ENCODE measurements at places on chromosomes 4 and X. TPM values are rescaled to one million over a fixed set of nuclear protein-coding genes. Genes with fewer than 3 reads are reported as not detected.

- H3K27ac ChIP-seq = no peak overlapping the region
- no peak for DNase-seq
- peaks cover 5% of the 10 kb centered on the region for H3K27me3 ChIP-seq
- no peaks in the 10 kb centered on the region for H3K36me3 ChIP-seq
- no peak overlapping the region for H3K4me3 ChIP-seq
- peaks cover 6% of the 10 kb centered on the region for H3K4me1 ChIP-seq
Observed at GRCh38 chrX:130523460-130524394, 121.9 kb downstream of the RBMX2 start.

Gene SASH3
- total RNA-seq = 69.0 TPM

GRCh38 chrX:41334363-41335197 lies 618 bp downstream of the DDX3X start:
- H3K27ac ChIP-seq = peak overlapping the region; percentile 98
- DNase-seq = peak; percentile 86
- H3K4me3 ChIP-seq = peak overlapping the region; percentile 100
- H3K4me1 ChIP-seq = peaks cover 23% of the 10 kb centered on the region

- H3K27me3 ChIP-seq = no peaks in the 10 kb centered on the region
- no peaks in the 10 kb centered on the region for H3K36me3 ChIP-seq
- no peak overlapping the region for H3K27ac ChIP-seq
- no peaks in the 10 kb centered on the region for H3K4me1 ChIP-seq
- H3K4me3 ChIP-seq = no peak overlapping the region
- DNase-seq = no peak
Observed at GRCh38 chrX:132671229-132671641, 182.4 kb upstream of the MBNL3 start.

DNA sequence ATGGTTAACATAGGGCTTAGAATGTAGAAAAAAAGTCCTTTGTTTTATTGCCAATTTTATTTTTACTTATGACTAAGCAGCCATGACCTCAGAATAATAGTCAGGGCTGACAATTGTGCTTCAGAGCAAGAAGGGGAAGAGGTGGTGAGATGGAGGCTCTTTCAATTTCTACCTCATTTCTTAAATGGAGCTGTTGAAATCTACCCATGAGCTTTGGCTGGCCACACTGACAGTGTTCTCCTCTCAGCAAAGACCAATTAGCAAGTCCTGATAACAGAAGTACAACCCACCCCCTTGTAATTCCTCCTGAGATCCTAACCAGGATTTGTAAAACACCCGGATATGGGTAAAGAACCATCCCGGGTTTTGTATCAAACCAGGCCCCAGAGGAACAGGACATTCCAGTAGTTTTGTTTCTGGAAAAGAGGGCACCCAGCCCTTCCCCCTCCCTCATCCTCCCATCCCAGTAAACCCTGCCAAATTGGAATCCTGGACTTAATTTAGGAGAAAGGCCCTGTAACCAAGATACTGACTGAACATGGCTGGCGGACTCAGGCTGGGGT lies at the start of gene HEPH:
Gene HEPH, plus strand, starts transcription at position 399 of the 563 bp plus-strand sequence. CDS start 6,324 bp downstream, outside the sequence.
- no peak for DNase-seq
- no peak within 1 kb of the TSS for H3K4me3 ChIP-seq
- no peaks in the 10 kb centered on the region for H3K36me3 ChIP-seq
- H3K27me3 ChIP-seq = no peaks in the 10 kb centered on the region

Gene JCHAIN
- total RNA-seq = 2.7 TPM

DNA sequence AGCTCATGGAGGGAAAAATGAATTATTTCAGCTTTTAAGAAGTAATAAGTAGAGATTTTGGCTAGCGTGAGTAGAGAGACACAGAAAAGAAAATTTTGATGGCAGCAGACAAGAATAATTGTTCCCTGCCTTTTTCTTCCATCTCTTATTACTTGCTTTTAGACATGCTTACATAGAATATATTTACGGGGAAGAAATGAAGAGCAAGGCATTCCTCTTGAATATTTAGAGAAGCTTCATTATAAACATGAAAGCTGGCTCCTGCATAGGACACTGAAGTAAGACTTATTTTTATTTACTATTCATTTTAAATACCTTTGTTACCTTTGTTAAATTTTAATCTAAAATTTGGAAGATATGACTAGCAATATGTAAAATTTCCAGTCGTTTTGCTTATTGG lies 32.2 kb downstream of the DCK start:
- H3K27ac ChIP-seq = no peak overlapping the region
- peaks cover 66% of the 10 kb centered on the region for H3K36me3 ChIP-seq
- DNase-seq = no peak
- no peaks in the 10 kb centered on the region for H3K4me1 ChIP-seq
- H3K4me3 ChIP-seq = no peak overlapping the region

DNA sequence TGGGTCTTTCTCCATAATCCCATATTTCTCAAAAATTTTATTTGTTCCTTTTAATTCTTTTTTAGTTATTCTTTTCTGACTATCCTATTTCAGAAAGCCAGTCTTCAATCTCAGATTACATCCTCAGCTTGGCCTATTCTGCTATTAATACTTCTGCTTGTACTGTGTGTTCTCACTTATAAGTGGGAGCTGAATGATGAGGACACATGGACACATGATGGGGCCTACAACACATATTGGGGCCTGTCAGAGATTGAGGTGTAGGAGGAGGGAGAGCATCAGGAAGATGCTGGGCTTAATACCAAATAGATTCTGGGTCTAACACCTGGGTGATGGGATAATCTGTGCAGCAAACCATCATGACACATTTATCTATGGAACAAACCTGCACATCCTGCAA lies 82.3 kb downstream of the MAGEE1 start:
- H3K27me3 ChIP-seq = no peaks in the 10 kb centered on the region
- H3K4me3 ChIP-seq = no peak overlapping the region
- H3K4me1 ChIP-seq = no peaks in the 10 kb centered on the region
- no peak overlapping the region for H3K27ac ChIP-seq

DNA sequence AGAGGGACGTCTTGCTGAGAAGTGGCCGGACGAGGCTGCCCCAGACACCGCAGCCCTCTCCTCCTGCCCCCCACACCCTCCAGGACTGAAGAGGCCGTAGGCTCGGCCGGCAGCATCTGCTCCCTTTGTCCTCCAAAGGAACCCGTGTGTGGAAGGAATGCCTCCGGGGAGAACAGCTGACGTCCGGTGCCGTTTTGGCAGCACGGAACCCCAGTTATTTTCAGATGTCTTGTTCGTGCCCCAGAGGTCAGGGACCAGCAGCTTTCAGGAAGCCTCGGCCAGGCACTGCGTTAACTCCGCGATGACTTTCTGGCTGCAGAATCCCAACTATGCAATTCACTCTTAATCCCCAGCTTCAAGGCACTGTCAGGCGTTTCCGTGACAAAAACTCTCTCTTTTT lies 10.9 kb upstream of the PPP2R3B start:
- H3K4me1 ChIP-seq = no peaks in the 10 kb centered on the region
- H3K27ac ChIP-seq = no peak overlapping the region
- DNase-seq = no peak
- H3K27me3 ChIP-seq = no peaks in the 10 kb centered on the region

- H3K4me1 ChIP-seq = no peaks in the 10 kb centered on the region
- no peak for DNase-seq
- no peaks in the 10 kb centered on the region for H3K36me3 ChIP-seq
- no peak overlapping the region for H3K27ac ChIP-seq
- no peaks in the 10 kb centered on the region for H3K27me3 ChIP-seq
Observed at GRCh38 chrX:17842769-17843525, 18.2 kb downstream of the RAI2 start.

Gene USP26
- total RNA-seq = not detected

GRCh38 chr4:52843958-52844357 lies 18.2 kb upstream of the RASL11B start:
- H3K27ac ChIP-seq = no peak overlapping the region
- no peaks in the 10 kb centered on the region for H3K4me1 ChIP-seq
- H3K27me3 ChIP-seq = no peaks in the 10 kb centered on the region
- H3K4me3 ChIP-seq = no peak overlapping the region

GRCh38 chr4:34183926-34184325 lies 2060.4 kb downstream of the ARAP2 start:
- H3K27ac ChIP-seq = no peak overlapping the region
- H3K4me3 ChIP-seq = no peak overlapping the region
- H3K4me1 ChIP-seq = no peaks in the 10 kb centered on the region
- no peaks in the 10 kb centered on the region for H3K27me3 ChIP-seq

- no peak for DNase-seq
- no peak overlapping the region for H3K4me3 ChIP-seq
- H3K27ac ChIP-seq = no peak overlapping the region
- no peaks in the 10 kb centered on the region for H3K36me3 ChIP-seq
- H3K27me3 ChIP-seq = no peaks in the 10 kb centered on the region
- H3K4me1 ChIP-seq = no peaks in the 10 kb centered on the region
Observed at GRCh38 chrX:46165411-46165810, 379.8 kb downstream of the ZNF674 start.

- no peak overlapping the region for H3K27ac ChIP-seq
- H3K27me3 ChIP-seq = no peaks in the 10 kb centered on the region
- no peaks in the 10 kb centered on the region for H3K4me1 ChIP-seq
- H3K36me3 ChIP-seq = no peaks in the 10 kb centered on the region
Observed at GRCh38 chr4:187480146-187481145, 515.1 kb upstream of the ZFP42 start.

DNA sequence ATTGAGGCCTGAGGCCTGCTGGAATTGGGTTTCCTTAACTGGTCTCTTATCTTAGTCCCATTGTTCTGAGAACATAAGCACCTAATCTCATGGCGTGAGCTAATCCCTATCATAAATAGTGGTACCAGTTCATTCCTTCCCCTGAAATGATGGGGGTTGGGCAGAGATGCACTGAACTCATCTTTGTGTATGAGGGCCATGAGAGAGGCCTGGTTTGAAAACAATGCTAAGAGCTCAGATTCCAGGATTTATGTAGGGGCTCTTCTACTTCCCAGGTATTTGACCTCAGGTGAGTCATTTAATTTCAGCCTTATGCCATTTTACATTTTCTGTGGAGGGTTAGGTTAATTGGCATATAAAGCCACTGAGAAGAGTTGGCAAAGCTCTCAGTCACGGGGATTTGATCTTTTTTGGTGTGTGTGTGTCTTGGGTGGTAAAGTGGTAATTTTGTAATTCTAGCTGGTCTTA lies 4.4 kb downstream of the RBM3 start:
- H3K27ac ChIP-seq = no peak overlapping the region
- H3K36me3 ChIP-seq = peaks cover 46% of the 10 kb centered on the region
- no peak overlapping the region for H3K4me3 ChIP-seq
- no peaks in the 10 kb centered on the region for H3K27me3 ChIP-seq

Gene HTRA3
- total RNA-seq = not detected

- DNase-seq = no peak
- H3K4me1 ChIP-seq = no peaks in the 10 kb centered on the region
- no peaks in the 10 kb centered on the region for H3K36me3 ChIP-seq
Observed at GRCh38 chrX:45524805-45525204, 324.1 kb upstream of the DIPK2B start.

DNA sequence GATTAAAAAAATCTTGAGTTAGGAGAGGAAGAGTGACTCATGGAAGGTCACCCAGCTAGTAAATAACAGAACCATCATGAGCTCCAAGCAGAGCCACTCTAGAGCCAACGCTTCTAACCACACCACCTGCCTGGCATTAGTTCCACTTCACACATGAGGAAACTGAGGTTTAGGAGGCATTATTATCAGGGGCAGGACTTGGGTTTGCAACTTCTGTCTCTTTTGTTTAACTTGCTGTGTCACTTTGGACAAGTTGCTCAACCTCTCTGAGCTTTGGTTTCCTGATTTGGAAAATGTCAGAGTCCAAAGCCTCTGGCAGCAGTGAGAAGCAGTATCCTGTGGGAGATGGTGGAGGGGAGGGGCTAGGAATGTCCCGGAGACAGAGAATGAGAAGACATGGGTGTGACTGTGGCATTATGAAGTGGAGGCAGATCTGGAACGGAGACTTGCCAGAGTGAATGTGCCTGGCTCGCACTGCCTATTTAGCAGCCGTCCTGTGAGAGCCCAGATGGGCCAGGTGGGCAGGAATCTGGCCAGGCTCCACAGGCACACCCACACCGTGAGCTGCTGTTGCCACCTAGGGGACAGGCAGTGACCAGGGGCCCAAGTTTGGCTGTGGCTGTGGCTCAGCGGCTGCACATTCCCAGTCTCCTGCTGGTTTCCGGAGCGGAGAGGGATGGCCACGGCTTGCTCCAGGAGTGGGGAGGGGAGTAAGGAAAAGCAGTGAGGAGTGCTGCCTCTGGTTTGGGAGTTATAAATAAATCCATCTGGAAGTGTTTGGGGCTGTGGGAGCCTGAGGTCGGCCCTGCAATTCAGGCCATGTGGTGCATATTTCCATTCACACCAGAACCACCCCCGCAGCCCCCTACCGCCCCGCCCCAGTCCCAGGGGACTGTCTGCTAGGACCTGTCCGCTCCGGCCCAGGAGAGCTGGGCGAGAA lies 93.4 kb downstream of the NHSL2 start:
- H3K4me1 ChIP-seq = no peaks in the 10 kb centered on the region
- no peak for DNase-seq
- no peak overlapping the region for H3K4me3 ChIP-seq
- H3K27ac ChIP-seq = no peak overlapping the region
- H3K36me3 ChIP-seq = no peaks in the 10 kb centered on the region
- H3K27me3 ChIP-seq = no peaks in the 10 kb centered on the region

- no peak overlapping the region for H3K27ac ChIP-seq
- H3K27me3 ChIP-seq = peaks cover 12% of the 10 kb centered on the region
- H3K4me1 ChIP-seq = peaks cover 9% of the 10 kb centered on the region
Observed at GRCh38 chr4:185138161-185138560, 4.9 kb upstream of the SLC25A4 start.

DNA sequence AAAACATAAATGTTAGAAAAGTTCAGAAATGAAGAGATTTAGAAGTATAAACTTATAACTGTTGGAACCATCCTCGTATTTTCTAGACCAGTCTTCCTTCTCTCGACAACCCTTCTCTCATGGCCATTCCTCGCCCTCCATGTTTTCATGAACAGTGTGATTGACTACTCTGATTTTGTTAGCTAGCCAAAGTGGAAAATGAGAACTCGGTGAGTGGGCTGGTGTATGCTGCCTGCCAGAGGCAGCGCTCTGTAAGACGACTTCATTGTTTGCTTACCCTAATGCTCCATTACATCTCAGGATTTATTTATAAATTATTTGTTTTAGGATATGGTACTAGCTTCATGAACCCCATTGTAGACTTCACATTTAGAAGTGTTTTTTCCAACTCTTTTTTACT lies 153.0 kb downstream of the CBR4 start:
- H3K27ac ChIP-seq = no peak overlapping the region
- no peaks in the 10 kb centered on the region for H3K36me3 ChIP-seq
- no peak for DNase-seq
- H3K4me1 ChIP-seq = peaks cover 6% of the 10 kb centered on the region
- no peak overlapping the region for H3K4me3 ChIP-seq
- H3K27me3 ChIP-seq = no peaks in the 10 kb centered on the region

DNA sequence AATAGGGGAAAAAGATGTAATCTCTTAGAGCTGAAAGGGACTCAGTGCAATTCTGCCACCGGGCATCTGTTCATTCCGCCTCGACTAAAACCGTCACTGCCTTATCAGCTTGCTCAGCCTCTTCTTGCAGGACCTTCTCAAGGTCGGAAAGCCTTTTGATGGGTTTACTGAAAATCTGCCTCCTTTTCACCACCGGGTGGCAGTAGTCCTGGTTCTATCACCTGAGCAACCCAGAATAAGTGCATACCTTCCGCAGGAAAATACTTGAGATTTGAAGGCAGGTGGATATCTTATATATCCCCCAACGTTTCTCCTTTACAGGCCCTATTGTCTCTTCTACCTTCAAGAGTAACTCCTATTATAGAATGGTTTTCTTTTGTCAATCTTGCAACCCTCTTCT lies 103.4 kb upstream of the PAK3 start:
- peak; percentile 56 for DNase-seq
- no peak overlapping the region for H3K4me3 ChIP-seq
- no peaks in the 10 kb centered on the region for H3K27me3 ChIP-seq
- H3K36me3 ChIP-seq = no peaks in the 10 kb centered on the region

Gene DMRTC1B
- total RNA-seq = 2.3 TPM

Gene NSG1
- total RNA-seq = 10.3 TPM

Gene C1GALT1C1
- 2.3 TPM for total RNA-seq

GRCh38 chr4:25088093-25088952 lies 57.6 kb upstream of the LGI2 start:
- peaks cover 9% of the 10 kb centered on the region for H3K4me1 ChIP-seq
- DNase-seq = no peak
- H3K27ac ChIP-seq = no peak overlapping the region
- H3K4me3 ChIP-seq = no peak overlapping the region
- H3K27me3 ChIP-seq = peaks cover 15% of the 10 kb centered on the region
- no peaks in the 10 kb centered on the region for H3K36me3 ChIP-seq
